Neural crest cell (in vitro differentiated cells): ENCODE measurements at places on chromosomes 6 and 20. TPM values are rescaled to one million over a fixed set of nuclear protein-coding genes. Genes with fewer than 3 reads are reported as not detected.

Gene DLK2
- total RNA-seq = 1.5 and 1.6 TPM in 2 replicates

- no peak for DNase-seq
Observed at GRCh38 chr6:118468682-118469465, 79.2 kb upstream of the PLN start.

Gene PPP1R14C
- 7.0 and 7.3 TPM in 2 replicates for total RNA-seq

DNA sequence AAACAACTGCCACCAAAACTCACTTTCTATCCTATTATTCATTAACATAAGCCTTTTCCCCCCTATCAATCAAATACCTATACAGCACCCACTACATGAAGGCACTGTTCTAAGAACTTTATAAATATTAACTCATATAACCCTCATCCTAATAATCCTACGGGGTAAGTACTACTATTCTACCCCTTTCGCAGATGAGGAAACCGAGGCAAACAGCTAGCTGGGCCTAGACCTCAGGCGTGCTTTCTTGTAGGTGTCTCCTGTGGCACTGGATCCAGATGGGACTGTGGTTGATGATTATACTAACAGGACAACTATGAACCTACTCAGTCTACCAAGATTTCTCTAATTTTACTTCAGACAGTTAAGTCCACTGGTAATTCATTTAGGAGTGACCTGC lies 131.6 kb downstream of the ZMYND8 start:
- no peak for DNase-seq

DNA sequence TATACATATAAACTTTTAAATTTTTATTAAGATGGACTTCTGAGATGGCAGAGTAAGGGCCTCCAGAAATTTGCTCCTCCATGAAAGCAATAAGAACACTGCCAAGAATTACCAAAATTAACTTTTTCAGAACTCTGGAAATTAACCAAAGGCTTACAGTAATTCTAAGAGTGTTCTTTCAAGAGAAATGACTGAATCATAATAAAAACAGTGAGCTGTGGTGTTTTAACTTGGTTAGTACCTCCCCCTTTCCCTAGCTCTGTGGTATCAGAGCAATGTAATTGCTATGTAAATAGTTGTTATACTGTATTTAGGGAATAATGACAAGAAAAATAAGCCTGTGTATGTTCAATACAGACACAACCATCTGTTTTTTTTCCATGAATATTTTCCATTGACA lies 19.0 kb downstream of the HECA start:
- DNase-seq = no peak

DNA sequence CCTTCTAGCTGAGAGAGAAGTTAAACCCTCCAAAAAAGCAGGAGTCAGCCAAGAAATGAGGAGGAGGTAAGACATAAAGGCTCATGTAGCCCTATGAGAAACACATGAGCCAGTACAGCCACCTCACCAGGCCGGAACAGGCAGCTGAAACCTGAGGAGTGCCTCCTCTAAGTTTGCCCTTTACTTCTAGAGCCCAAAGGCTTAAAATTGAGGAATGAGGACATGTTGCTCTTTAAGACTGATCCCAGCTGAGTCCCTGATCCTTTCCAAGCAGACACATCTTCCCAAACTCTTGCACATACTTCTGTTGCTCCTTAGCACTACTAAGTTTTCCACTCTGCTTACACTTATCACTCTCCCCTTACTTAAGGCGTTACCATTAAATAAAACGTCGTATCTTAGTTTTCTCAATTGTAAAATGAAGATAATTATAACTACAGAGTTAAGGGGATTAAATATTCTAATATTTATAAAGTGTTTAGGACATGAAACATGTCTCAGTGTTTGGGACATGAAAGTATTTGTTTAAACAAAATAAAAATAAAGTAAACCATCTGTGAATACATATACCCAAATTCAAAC lies 124.0 kb downstream of the OGFRL1 start:
- DNase-seq = no peak

- DNase-seq = no peak
Observed at GRCh38 chr6:5275497-5275896, 14.2 kb downstream of the FARS2 start.

DNA sequence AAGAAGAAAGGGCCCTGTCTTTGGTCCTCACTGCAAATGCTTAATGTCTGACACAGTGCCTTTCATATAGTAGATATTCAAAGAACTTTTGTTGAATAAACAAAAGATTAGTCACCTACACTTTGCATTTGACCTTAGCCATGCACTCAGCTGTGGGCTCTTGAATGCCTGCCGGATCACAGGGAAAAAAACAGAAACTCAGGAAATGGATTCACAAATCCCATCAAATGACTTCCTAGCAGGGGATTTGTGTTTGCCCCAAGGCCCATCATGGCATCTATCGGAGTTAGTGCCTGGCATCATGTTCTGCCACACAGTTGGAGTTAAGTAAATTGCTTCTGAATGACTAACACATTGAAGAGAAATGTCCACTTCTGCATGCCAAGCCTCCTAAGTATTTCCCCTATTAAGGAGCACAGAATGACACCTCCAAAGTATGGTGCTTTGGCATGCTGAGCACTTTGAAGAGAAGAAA lies 72.3 kb upstream of the DST start:
- no peak for DNase-seq

- DNase-seq = no peak
Observed at GRCh38 chr6:18820725-18821124, 433.6 kb downstream of the RNF144B start.
